ENCODE measurements at places on chromosomes 7 and 10. TPM values are rescaled to one million over a fixed set of nuclear protein-coding genes. Genes with fewer than 3 reads are reported as not detected.

DNA sequence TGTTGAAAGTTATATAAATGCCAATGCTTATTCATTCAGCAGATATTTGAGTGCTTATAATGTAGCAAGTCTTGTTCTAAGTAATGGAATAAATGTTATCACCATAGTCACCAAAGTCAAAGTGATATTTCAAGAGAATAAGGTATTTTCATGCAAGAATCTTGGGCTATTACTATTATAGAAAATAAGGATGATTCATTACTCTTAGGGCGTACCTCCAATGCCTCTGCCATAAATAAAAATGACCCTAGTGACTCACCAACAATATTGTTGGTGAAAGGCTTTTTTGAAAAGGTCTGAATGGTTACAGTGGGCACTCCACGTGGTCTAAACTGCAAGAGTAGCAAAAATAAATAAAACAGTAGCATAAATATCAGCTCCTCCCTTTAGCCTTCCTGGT, 68.4 kb downstream of the RALA start:
- no peak for DNase-seq

DNA sequence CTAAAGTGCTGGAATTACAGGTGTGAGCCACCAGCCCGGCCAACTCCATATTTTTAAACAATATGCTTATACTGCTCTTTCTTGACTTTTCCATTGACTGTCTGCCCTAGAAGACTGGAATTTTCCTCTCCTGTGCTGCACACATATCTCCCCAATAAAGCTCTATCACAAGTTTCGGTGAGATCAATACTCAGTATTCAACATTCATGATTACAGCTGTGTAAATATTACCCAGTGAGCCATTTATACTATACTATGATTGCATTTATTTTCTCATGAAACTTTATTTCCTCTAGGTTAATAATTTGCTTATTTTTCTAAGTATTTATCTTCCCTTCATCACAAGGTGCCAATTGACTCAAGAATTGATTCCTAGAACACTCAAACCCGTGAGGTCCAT, 48.5 kb upstream of the GRID1 start:
- DNase-seq = no peak

GRCh38 chr10:60461688-60462087, 72.0 kb upstream of the ANK3 start:
- DNase-seq = no peak

DNA sequence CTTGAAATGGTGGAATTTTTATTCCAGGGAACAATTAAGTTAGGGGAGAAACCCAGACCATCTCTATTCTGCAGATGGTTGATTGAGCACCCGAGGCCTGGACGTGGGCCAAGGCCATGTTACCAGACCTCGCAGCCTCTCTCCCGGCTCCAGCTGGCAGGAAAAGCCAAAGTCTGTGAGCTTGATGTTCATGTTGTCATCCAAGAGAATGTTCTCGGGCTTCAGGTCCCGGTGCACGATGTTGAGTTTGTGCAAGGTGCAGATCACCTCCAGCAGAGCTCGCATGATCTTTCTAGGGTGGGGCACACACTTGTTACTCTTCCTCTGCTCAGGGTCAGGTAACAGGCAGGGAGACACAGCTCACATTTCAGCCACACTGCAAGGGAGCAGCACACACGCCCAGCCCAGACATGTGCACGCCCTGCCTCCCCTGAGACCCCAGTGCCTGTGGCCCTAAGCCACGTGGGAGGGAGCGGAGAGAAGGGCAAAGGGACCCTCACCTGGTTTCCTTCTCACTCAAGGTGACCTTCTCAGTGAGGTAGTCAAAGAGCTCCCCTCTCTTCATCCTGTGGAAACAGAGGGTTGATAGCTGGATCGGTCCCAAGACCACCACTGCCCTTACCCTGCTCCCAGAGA, 9.5 kb downstream of the PHKG1 start:
- DNase-seq = no peak

The WNT8B gene
- not detected for polyA plus RNA-seq

GRCh38 chr10:89805599-89806013, 104.2 kb downstream of the KIF20B start:
- no peak for DNase-seq

DNA sequence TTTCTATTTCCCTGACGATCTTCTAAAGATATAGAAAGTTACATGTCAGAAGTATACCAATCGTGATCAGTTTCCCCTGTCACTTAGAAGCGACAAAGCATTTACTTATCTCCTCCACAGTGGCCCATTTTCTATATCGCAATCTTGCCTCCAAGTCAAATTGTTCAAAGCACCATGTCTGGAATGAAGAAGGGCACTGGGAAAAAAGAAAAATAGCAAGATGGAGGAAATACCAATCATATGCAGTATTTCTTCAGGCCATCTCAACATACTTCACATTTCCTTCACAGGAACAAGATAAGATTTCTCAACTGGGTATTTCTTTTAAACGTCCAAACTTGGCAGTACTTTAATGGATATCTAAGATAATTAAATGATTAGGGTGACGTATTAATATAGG, 63.3 kb upstream of the IL6 start:
- DNase-seq = no peak

- DNase-seq = peak; percentile 25
Measured at GRCh38 chr7:121563177-121563576, 167.1 kb upstream of the FAM3C start.

DNA sequence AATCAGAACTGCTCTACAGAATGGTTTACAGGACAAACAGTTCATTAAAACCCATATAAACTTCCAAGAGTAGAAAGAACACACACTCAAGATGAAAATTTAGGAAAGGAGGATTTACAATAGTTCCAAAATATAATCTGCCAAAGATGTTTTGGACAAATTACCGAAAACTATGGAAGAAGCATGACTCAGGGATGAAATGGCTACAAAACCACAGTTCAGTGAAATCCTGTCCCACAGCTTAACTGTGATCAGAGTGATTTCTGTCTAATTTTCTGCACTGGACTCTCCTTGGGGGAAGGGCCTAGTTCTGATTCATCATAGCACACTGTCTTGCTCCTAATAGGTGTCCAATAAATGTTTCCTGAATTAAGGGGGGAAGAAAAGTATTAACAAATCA, 82.2 kb downstream of the HIPK2 start:
- DNase-seq = no peak

The USP6NL gene
- 10.1 TPM for polyA plus RNA-seq

- DNase-seq = no peak
Measured at GRCh38 chr10:33388785-33389184, 54.3 kb upstream of the NRP1 start.

- DNase-seq = no peak
Measured at GRCh38 chr7:49583440-49583839, 190.0 kb upstream of the VWC2 start.

- no peak for DNase-seq
Measured at GRCh38 chr7:114941692-114942091, 19.8 kb downstream of the MDFIC start.

The GSTO2 gene
- 0.86 TPM for polyA plus RNA-seq

The CDHR1 gene
- 0.57 TPM for polyA plus RNA-seq

DNA sequence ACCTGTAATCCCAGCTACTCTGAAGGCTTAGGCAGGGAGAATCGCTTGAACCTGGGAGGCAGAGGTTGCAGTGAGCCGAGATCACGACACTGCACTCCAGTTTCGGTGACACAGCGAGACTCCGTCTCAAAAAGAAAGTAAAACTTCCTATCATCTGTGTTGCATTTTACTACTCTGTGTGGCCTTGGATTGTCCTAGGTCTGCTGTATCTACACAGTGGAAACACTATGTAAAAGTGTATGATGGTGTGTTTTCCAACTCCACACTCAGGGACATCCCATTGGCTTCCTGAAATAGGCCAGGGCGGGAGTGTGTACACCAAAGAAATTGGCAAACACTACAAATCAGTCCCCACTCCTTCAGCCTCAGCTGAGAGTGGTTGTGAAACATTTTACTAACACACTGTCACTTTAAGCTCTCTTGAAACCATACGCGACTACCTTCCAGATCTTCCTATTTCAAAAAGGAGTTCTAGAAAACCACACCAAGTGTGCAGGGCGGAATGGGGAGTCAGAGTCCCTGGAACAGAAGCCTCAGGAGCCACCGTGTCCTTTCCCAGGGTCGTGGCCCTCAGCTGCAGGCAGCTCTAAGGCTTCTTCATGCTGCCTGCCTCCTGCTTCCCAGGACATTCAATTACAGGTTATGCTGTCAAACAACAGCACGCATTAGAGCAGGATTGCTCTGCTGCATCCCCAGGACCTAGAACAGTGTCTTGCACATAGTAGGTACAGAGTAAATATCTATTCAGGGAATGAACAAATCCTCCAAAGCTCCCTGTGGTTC, 275.4 kb downstream of the PARD3 start:
- DNase-seq = peak; percentile 63

GRCh38 chr10:52923520-52923919, 150.9 kb upstream of the MBL2 start:
- no peak for DNase-seq

GRCh38 chr10:34969171-34969570, 121.0 kb downstream of the CUL2 start:
- DNase-seq = no peak

DNA sequence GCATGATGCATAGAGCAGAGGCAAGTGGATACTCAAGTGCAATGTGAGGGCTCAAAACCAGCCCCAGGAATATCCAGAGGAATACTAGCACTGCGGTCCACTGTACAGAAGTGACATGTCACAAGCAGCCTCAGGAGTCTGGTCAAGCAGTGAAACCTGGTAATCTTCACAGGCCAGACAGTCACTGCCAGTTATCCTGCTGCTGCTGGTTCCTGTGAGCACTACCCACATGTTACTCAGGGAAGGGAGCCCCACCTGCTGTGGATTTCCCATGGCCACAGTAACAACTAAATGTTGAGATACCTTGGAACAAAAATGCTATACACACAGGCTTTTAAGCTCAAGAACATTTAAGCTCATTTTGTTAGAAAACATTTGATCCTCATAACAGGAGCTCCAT, 103.0 kb downstream of the RNF133 start:
- no peak for DNase-seq

Data from muscle of arm (tissue), 14 donors.